ENCODE measurements at places on chromosomes 2 and 18.

DNA sequence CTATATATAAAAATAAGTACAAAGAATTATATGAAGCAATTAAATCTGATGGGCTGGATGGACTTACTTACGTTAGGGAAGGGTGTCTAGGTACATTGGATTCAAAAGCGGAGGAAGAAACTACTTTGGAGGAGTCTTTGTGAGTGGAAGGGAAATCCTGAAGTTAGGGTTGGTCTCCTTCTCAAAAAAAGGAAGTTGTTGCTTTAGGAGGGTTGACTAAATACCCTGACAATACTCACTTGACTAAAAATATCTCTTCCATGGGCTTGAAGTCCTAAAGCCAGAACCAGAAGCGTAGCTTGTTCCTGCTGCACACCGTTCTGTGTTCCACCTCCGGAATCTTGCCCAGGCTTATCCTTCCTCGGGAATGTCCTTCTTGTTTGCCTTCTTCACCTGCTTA is 143.3 kb upstream of the ZEB2 start:
- DNase-seq = no peak

GRCh38 chr2:224723586-224724217 is 7.5 kb upstream of the CCDC195 start:
- no peak for DNase-seq

DNA sequence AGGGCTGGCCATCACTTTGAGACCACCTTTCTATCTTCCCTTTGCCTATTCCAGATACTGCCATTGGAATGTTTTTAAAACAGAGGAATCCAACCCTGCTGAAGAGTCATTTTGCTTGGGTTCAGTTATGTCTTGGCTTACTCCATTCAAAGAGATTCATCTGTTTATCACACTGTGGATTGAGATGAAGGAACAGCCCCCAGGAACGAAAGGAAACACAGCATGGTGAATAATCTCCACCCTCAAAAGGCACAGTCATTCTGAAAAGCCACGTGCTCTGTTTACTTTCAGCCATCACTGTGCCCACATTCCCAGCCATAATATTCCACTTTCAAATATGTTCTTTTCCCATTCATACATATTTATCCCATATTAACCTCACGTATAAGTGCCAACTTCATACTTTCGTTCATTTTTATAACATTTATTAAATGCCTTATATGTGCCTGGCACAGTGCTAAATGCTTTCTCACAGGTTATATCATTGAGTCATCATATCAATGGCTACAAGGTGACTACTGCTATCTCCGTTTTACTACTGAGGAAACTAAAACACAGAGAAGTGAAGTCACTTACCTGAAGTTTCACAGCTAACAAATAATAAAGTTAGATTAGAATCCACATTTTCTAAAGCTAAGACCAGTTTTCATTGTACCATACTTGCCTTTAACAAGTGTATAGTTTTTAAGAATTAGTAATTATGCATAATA is 143.6 kb downstream of the OSR1 start:
- no peak for DNase-seq

DNA sequence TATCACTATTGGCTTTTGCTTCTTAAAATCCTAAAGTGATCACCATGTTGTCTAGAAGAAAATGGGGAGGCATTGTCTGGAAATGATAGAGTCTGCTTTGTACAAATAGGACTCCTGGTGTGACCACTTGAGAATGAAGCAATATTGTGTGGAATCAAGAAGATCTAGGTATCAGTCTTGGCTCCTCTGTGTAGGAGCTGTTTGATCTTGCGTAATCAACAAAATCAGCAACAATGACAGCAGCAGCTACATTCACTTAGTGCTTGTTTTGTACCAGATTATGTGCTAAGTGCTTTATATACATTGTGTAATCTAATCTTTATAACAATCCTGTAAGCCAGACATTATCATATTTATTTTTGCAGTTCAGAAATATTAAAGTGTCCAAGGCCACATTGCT is 17.8 kb downstream of the NCOA1 start:
- no peak for DNase-seq

DNA sequence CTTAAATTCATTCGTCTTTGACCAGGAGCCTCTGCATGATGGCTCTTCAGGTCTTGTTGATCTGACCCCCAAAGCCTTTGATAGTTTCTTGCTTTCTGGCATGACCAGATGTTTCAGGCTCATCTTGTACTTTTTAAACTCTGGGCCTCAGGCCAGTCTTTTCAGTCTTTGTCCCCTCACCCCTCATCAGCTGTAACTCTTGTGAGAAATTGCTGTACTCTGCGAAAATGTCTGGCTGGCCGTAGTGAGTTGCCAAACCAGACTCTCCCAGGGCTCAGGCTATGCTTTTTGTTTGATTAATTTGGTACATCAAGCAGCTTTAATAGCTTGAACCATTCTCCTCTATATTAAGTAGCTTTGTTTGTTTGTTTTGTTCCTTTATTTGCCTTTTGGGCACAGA is 75.9 kb downstream of the BABAM2 start:
- no peak for DNase-seq

- DNase-seq = peak; percentile 30
Measured at GRCh38 chr2:241217320-241218031, 29.0 kb downstream of the ANO7 start.

DNA sequence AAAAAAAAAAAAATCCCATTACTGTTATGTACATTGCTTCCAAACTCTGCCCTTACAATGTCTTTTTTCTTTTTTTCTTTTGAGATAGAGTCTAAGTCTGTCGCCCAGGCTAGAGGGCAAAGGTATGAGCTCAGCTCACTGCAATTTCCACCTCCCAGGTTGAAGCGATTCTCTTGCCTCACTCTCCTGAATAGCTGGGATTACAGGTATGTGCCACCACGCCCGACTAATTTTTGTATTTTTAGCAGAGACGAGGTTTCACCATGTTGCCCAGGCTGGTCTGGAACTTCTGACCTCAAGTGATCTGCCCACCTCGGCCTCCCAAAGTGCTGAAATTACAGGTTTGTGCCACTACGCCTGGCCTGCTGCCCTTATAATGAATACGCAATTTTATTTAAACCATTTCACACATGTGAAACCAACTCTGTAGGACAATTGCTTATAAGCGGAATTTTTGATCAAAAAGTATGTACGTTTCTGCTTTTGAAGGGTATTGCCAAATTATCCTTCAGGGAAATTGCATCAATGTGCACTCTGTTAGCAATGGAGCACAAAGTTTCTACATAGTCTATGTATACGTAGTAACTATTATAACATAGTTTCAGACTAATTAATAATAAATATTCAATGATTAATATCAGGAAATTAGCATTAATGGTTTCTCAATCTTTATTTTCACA is 55.7 kb upstream of the ACTR3 start:
- DNase-seq = no peak

- DNase-seq = no peak
Measured at GRCh38 chr18:9437672-9438071, 37.6 kb upstream of the RALBP1 start.

- DNase-seq = no peak
Measured at GRCh38 chr2:38130876-38131275, 54.9 kb upstream of the CYP1B1 start.

DNA sequence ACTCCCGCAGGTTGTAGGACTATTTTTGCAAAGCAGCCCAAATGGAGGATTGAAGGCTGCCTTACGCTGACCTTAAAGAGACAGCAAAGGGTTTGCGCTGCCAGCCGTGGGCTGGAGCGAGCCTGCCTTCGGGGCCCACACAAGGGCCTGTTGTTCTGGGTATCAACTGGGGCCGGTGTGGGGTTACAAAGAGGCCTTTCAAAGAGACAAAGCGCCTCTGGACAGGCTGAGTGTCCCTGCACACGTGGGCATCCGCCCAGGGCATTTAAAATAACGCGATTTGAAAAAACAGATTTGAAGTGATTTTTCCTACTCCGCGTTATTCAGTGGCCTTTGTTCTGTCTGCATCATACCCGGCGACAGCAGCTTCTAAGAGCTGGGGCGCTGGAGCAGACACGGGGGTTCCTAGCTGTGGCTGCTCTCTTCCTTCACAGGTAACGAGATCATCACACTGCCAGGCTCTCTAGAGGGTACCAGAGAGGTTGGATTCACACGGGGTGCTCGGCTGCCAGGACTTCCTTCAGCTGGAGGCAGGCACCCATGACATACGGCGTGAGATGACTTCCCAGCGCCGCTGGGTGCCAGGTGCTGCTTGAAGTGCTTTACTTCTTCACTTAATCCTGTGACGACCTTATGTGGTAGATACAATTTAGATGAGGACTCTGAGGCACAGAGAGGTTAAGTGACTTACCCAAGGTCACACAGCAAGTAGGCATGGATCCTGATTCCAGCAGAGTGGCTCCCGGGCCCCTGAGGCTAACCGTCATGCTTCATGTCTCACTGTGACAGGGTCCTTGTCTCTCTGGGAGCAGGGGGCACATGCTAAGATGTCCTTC is 32.2 kb downstream of the MAL start:
- DNase-seq = no peak

- DNase-seq = no peak
Measured at GRCh38 chr2:107719836-107720235, 106.9 kb upstream of the RGPD4 start.

- DNase-seq = no peak
Measured at GRCh38 chr2:38945372-38945771, 55.7 kb downstream of the ARHGEF33 start.

DNA sequence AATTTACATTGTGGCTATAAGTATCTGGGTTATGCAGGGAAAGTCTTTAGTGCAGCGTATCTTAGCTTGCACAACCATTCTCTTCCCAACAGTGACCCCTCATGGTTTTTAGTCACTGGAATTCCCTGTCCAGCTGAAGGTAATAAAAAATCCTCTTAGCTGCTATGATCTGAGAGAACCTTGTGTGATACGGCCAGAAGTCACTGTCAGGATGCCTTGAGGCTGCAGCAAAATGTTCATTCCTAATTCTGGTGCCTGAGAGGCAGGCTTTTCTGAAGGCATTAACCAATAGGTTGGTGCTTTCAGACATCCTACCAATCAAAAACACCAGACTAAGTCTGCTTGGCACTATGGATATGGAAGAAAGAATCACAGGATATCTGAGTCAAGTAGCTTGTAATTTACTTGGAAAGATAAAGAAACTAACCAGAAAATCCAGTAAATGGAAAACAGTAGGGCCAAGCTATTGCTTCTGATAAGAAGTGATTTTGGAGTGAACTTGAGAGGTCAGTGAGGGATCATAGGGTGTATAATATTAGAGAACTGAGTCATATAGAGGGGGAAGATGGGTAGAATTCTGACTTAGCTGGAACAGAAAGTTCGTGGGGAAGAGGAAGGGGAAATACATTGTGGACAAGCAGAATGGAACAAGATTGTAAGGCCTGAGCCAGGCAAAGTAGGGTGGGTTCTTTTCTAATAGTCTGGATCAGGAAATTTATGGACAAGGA is 89.0 kb upstream of the SLC14A2 start:
- no peak for DNase-seq

DNA sequence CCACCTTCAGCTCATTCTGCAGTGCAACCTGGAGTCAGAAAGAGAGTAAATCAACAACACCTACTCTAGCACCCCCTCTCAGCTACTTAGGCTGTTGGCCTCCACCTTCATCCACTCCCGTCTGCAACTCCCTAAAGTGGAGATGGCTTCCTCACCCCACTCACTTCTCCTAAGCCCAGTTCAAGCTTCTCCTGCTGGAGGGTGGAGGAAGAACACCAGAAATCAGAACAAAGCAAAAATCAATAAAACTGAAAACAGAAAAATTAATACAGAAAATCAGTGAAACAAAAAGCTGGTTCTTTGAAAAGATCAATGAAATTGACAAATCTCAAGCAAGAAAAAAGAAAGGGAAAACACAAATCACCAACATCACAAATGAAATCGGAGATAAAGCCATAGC is 191.7 kb downstream of the ANAPC1 start:
- no peak for DNase-seq

- no peak for DNase-seq
Measured at GRCh38 chr2:166539340-166540162, 45.5 kb upstream of the SCN7A start.

GRCh38 chr2:104487366-104487765 is 366.5 kb upstream of the POU3F3 start:
- no peak for DNase-seq

GRCh38 chr2:53527056-53527455 is 240.5 kb upstream of the CHAC2 start:
- no peak for DNase-seq

DNA sequence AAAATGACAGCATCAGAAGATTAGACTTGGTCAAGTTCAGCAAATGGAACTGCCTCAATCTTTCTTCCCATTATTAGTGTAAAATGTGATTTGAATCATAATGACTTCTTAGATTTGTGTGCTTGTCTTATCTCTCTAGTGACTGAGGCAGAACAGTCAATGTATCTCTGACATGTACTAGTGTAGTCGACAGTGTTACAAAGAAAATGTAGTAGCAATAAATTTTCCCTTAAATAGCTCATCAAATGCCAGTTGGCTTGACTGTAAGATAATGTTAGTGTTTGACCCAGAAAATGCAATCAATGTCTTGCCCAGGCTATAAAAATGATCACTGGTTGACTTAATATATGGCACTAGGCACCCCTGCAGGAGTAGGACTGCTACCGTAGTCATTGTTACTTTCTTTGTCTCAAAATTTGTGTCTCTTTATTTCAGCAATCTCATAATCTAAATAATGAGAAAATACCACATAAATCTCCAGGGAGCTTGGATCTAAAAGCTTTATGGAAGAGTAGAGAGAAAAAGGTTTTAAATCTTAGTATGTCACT is 1336.7 kb downstream of the DPP10 start:
- no peak for DNase-seq

DNA sequence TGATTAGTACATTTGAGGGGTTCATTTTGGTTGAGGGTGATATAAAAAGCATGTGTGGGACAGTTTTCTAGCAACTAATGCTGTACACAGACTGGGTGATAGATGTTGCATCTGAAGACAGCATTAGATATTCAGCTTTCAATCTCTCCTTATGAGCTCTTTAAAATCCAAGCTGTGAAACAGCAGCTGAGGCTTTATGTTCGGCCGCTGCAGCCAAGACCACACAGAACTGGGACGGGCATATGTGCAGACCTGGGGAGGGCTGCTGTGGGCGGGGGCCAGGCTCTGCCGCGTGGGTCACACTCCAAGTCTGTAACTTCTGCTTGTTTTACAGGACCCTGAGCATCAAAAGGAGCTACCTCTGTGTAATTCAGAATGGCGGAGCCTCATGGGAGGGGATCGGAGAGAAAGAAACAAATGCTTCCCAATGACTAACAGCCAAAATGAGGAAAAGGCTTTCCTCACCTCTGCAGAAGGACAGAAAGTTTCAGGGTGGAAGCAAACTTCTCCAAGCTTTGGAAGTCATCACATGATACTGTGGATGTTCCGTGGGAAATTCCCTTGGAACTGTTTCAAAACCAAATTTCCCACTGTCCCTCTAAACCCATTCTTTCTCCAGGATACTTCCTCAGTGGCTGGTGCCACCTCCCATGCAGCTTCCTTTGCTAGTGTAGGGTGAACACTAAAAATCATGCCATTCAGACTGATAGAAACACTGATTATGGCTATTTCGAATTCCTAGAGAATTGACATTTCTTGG is 711.9 kb upstream of the ID2 start:
- DNase-seq = no peak

DNA sequence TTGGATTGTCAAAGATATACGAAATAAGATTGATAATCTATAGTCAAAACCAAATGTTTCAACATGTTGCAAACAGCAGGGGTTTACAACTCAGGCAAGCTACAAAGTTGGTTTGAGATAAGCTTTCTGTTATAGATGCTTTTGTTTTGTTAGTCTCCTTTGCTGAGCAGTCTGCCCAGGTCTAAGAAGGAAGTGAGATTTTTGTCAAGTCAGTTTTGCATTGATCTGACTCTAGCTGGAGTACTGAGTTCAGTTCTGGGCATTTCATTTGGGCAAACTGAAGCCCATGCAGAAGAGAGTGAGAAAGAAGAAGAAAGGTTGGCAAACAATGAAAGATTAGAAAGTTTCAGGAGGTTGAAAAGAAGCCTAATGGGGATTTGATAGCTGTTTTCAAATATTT is 983.0 kb upstream of the SLC39A10 start:
- DNase-seq = no peak
